ENCODE measurements at places on chromosomes 2 and 18.

- DNase-seq, result no peak
These were observed 16.7 kb upstream of the PLEKHM3 start for GRCh38 chr2:208042041-208042440.

GRCh38 chr2:86543335-86543734 is 19.9 kb downstream of the CHMP3 start:
- DNase-seq, result no peak

DNA sequence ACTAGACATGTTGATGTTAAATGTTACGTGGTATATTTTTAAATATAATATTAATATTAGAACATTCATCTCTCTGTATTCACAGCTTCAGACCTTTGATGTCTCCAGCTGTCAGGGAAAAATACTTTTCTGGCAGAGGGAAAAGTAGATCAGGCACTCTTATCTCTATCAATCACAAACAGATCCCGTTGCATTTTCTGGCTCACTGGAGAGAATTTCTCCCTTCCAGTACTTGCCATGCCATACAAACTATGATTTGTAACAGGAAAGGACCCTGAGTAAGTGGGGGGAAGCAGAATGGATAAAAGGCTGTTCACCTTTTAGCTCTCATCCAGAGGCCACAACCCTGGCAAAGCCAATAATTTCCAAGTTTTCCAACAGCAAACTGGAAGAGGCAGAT is 158.0 kb downstream of the TCF4 start:
- DNase-seq, result no peak

GRCh38 chr2:58572731-58573130 is 331.6 kb upstream of the FANCL start:
- no peak for DNase-seq

DNA sequence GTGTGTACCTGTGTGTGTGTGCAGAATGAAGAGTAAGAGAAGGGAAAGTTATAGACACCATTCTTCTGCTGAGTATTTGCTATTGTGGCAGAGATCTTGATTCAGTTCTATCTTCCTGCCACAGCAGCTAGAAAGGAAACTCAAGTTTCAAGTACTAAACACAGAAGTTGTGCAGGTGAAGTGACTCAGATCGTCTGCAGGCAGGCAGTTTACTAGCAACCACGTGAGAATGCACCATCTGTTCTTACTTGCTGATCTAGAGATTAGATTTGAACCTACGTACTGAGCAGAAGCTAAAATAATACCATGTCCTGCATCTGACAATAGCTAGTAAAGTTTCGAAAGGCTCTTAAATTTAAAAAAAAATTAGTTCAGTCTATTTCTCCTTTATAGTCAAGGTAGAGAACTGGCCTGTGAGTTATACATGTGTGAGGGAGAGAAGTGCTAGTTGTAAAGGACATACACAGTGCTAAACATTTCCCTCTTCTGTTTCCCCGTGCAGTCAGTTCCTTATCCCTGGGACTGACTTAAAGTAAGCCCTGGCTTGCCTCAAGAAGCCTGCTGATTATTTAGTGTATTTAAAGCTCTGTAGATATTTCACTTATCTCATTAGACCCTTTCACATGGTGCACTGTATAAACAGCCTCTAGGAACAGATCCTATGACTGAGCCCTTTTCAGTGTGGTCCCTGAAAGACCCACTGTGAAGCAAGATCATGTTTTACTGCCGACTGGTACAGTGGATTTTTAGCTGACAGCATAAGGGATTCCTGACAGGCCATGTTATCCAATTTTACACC is 45.0 kb downstream of the SLC38A11 start:
- DNase-seq, result no peak

All from left renal cortex interstitium (tissue), 4 donors.